ENCODE measurements at places on chromosomes 7 and 10.

DNA sequence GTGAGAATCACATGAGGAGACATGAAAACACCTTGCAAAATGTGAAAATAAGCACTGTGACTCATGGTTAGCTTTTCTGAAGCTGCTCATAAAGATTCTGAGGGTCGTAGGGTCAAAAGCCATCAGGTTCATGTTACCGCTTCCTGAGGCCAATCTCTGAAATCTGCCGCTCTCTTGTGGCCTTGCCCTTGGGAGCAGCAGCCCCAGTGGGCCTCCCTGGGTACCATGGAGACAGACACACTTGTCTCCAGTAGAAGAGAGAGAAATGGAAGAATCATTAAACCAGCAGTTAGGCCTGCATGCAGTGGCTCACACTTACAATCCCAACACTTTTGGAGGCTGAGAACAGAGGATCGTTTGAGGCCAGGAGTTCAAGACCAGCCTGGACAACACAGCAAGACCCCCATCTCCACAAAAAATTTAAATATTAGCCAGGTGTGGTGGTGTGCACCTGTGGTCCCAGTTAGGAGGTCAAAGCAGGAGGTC lies 42.8 kb downstream of the NIPSNAP2 start:
- no peak for DNase-seq

DNA sequence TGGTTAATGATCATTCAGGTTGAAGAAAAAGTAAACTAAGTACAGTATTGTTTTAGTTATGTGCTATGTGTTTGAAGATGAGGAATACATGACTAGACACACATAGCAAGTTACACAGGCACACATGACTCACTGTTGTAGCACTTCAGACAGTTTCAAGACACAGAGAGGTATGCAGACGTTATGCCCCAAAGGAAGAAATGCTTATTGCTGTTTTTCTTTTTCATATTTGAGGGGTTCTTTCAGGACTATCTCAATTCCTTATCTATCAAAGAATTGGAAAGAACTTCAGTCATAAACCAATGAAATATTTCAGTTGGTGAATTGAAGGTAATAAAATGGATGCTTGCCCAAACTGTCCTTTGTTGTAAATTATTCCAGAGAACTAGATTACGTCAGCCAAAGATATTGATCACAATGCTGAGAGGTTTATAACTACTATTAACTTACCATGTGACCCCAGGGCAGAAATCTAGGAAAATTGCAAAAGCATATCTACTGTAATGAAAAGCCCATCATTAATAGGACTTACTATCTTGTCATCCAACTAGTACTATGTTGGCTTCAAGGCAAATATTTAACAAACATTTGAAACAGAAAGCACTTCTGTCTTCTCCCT lies 61.2 kb upstream of the CAPZA2 start:
- DNase-seq: peak; percentile 60

GRCh38 chr10:5443429-5443828 lies 31.1 kb downstream of the NET1 start:
- DNase-seq: no peak

DNA sequence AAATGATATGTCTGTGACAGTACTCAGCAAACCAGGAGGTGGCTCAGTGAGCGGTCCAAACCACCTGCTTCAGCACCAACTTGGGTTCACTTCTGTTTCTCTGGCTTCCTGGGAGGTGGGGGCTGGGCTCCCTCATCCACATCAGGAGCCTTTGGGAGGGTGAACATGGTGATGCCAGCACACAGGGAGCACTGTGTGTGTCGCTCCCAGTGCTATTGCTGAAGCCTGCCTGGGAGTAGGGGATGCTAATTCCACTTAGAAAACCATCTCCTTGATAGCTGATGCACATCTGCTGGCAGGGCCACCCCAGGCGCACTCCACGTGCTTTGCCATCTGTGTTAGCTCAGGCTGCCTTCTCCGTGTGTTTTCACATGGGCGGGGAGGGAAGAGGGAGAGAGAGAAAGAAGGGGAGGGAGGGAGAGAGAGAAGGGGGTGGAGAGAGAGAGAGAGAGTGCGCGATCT lies 58.0 kb downstream of the RAMP3 start:
- no peak for DNase-seq

GRCh38 chr7:96312502-96312901 lies 9.4 kb downstream of the SLC25A13 start:
- DNase-seq: no peak

DNA sequence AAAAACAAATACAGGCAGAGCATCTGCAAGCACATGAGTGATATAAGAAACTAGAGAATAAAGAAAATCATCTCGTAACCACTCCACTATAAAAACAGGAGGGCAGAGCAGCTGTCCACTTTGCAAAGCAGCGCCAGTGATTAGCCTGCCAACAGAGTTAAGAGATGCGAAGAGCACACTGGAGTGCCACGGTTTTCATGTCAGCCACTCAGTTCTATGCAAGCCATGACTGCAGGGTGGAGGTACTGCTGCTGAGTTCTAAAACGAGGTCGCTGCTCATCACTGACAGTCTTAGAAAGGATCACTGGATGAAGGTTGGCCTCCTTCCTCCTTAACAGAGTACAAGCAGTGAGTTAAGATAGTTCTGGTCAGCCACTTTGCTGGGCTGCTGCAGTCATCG lies 58.5 kb downstream of the FGFR2 start:
- no peak for DNase-seq

GRCh38 chr7:138943061-138943460 lies 38.1 kb downstream of the KIAA1549 start:
- DNase-seq: no peak

DNA sequence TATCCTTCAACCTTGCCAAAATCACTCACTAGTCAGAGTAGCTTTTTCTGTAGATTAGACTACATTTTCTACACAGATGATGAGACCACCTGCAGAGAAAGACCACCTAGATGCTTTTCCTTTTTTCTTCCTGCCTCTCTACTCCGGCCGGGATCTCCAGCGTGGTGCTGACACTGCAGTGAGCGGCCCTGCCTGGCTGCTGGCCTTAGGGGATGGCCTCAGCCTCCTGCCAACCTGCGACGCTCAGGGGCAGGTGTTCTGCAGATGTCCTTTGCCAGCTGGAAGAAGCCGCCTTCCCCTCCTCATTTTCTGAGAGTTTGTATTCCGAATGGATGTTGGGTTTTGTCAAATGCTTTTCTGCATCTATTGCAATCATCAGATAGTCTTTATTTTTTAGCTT lies 43.5 kb upstream of the NKX6-2 start:
- DNase-seq: no peak
